ENCODE measurements at places on chromosomes 1 and 21.

GRCh38 chr1:33684396-33685179 is 179.3 kb upstream of the HMGB4 start:
- DNase-seq = no peak

DNA sequence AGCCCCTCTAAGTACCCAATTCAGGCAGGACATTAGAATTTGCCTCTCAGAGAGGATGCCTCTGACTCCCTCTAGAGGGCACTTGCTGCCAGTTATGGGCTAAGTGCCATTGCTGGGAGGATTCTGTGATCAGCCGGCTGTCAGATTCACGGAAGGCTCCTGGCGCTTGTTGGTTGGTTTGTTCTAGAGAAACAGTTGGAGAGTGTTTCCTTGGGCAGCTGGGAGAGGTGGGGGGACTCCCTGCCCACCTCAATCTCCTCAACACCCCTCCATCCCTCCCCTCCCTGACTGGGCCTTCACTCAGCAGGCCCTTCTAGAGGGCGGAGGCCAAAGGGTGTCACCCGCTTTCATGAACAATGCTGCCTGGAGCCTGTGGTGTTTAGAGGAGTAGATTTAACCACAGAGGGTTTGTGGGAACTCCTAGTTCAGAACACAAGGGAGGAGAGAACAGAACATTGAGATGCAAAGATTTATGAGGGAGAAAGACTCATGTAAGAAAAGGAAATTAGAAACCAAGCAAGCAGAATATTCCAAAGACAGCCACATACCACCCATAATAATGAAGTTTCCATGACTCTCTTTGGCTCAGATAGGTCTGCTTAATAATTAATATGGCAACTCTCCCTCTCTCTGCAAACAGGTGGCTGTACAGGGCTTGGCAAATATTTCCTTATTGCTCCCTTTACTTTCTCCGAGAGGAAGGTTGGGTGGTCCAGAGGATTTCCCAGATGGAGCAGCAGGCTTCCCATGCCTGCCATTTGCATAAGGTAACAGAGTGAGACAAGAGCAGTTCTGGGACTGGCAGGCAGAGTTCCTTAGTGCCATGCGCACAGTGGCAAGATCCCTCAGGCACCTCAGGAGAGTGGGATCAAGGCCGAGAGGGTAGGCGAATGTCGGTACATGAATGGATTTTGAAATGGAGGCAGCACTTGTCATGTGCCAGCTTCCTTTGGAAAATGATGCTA is 30.0 kb upstream of the ACP6 start:
- DNase-seq = peak; percentile 37

DNA sequence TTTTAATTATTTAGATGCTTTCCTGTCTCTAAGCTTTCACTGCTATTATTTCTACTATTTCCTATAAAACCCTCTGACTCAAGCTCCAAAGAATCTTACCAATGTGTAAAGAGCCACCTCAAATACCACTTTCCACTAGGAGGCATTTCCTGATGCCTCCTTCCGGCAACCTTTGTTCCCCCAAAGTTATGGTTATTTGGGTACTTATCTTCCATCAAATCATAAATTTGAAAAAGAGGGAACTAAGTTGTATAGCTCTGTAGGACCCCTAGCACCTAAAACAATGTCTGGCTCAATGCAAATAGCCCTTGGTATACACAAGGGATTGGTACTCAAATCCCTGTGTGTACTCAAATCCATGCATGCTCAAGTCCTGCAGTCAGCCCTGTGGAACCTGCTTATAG is 79.6 kb downstream of the NME7 start:
- DNase-seq = no peak

DNA sequence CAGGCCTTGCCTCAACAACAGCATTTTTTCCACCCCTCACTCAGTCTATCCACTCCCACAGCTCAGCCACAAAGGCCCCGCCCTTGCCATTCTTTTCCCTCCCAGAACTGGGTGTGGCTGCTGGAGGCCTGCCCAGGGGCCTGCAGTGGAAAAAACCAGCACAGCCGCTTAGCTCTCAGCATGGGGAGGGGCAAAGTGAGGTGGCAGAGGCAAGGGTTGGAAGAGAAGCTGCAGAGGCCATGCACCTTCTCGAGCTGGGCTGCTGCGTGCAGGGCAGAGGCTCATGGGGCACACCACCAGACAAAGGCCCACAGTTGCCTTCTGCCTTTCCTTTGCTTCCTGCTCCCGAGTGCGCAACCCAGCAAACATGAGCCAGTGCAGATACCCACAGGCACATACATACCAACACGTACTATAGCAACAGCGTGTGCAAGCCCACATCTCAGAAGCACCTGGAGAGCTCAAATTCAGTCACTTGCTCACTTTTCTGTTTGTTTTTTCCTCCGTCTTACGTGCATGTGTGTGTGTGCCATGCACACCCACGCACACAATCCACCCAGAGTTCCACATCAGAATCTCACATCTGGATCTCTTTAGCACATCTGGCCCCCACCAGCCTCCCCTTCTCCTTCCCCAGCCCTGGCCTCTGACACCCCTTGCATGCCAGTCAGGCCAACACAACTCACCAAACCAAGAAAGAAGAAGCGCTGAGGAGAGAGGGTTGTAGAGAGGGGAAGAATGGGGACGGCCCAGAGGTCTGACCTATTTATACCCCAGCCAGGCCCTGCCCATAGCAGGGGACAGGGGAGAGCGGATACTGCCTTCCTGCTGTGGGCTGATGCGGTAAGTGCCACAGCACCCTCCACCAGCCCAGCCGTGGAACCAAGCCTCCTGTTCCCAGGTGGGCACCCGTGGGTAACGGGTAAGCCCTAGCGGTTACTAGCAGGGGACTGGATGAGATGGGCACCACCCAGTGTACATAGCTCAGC is at the start of gene S100A4:
Gene S100A4 (minus strand): TSS at position 740 of the 989 bp plus-strand sequence. CDS start 1,012 bp downstream, outside the sequence.
- DNase-seq = peak; percentile 97

DNA sequence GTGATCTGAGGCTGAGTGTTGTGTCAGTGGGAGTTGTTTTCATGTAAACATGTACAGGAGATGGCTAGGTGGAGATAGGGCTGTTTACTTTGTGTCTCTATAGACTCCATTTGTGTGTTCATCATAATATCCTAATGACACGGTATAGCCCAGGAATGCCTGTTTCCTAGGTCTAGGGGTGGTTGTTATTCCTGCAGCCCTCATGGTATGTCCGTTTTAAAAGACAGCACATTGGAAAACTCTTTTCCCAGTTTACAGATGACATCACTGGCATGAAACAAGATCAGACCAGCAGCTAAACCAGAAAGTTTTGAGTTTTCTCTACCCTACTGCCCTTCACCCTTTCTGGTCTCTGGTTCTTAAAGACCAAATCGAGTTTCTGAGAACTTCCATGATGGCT is 227.3 kb upstream of the TMEM51 start:
- DNase-seq = no peak

GRCh38 chr21:25750085-25750484 is 15.3 kb downstream of the GABPA start:
- peak; percentile 4 for DNase-seq

DNA sequence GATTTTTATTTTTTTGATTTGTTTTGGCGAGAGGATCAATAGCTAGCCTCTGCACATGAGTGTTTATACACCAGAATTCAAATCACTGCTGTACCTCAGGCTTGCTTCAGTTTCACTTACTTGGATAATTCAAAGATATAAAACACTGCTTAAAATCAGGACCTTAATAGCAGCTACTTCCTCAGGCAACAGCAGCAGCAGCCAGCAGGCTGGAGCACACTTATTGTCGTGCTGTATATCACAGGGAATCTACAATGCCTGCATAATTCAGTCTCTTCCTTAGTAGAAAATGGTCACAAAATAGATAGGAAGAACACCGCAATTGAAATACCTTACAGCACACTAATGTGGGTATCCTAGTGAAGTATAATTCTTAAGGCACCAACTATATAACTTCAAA is 497.3 kb downstream of the NEGR1 start:
- no peak for DNase-seq
